ENCODE measurements at places on chromosomes 1 and 21.

- no peak for DNase-seq
Observed at GRCh38 chr1:114316204-114316603, 162.5 kb upstream of the SYT6 start.

- peak; percentile 77 for DNase-seq
Observed at GRCh38 chr1:36650200-36651065, 167.7 kb upstream of the CSF3R start.

GRCh38 chr1:170460414-170461155, 71.4 kb upstream of the GORAB start:
- DNase-seq: no peak

GRCh38 chr1:107454791-107455190, 314.0 kb downstream of the NTNG1 start:
- no peak for DNase-seq

DNA sequence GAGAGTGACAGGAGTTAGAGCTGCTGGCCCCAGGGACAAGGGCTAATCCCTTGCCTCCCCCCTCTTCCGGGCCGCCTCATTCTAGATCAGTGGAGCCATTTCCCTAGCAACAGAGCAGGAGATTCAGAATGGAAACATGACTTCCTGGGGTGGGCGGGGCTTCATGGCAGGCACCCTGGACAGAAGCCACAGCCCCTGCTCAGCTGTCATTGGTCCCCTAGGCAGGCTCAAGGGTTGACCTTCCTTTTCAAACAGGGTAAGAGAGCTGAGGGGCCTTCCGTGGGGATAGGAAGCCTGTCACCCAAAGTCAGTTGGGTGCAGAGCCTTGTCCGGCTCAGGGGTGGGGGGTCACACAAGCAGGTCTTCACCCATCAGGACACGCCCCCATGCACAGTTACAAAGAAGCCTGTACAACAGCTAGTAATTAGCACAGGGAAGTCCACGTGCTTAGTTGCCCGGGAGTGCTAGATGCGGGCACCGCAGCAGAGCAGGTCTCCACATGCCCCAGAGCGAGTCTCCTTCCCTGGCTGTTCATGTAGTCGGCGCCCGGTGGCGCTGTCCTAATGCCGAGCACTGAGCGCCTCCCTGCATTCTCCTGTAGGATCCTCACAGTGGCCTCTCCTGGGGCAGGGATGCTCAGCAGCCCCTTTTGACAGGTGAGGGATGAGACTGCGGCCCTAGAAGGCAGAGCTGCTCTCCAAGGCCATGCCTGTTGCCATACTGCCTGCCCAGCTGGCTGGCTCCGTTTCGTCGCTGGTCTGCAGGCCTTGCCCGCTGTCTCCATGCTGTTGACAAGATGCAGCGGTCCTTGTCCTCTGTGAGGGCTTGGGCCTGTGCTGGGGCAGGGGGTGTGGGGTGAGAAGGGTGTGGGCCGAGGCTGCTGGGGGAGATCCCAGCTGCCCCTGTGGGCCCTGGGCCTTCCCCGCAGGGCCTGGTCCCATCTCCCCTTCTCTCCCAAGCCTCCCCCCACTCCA, 5.1 kb downstream of the TMEM201 start:
- DNase-seq: peak; percentile 34

DNA sequence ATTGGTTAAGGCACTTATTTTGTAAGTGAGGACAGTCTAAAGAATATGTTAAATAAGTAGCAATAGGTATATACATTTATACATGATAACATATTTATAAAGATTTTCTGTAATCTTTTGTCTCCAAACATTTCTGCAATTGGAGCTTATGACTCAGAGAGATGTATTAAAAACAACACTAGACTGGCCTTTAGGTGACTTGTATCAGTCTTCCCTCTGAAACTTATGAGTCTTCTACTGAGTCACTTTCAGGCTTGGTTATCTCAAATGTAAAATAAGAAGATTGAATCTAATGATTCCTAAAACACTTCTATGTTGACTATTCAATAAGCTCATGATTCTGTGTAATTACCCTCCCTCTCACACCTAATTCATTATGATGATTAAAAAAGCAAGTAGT, 672.6 kb upstream of the NEGR1 start:
- no peak for DNase-seq

DNA sequence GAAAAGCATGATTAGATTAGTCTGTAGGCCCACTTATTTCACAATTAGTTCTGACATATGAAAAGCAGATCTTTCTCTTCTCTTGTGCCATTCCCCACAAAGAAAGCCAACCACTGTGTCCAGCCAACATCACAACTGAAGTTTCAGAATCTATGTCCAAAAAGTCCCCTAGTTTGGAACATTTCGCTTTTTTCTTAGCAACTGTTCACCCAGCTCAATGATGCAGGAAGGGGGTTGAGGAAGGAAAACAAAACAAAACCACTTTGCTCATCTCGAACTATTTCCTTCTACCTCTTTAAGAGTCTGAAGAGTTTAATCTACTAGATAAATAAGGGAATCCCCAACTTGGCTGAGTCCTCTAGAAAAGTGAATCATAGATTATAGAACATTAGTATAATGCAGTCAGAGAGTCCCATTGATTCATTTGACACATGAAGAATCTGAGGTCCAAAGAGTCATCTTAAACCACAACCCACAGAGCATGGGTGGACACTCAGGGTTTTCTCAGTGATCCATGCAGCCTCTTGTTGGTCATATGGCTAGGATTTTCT, 159.3 kb upstream of the SGIP1 start:
- no peak for DNase-seq

- no peak for DNase-seq
Observed at GRCh38 chr1:156664046-156664766, 13.0 kb downstream of the NES start.

GRCh38 chr1:239458144-239458500, 71.8 kb downstream of the CHRM3 start:
- DNase-seq: no peak

DNA sequence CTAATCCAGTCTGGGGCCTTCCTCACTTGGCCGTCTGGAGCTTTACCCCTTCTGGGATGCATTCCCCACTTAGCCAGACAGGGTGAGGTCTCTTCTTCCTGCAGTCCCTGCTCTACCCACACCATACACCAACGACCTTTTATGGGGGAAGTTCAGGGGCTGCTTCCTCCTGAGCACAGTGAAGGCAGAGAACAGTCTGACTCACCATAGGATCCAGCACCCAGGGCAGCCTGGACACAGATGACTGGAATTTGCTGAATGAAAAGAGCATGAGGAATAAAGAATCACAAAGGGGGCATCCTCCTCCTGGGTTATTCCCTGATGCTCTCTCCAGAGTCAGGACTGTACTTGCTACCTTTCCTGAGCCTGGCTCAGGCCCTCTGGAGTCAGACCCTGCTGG, 4.6 kb upstream of the FOXE3 start:
- DNase-seq: no peak

- DNase-seq: no peak
Observed at GRCh38 chr1:208002672-208003071, 91.7 kb upstream of the CD34 start.

DNA sequence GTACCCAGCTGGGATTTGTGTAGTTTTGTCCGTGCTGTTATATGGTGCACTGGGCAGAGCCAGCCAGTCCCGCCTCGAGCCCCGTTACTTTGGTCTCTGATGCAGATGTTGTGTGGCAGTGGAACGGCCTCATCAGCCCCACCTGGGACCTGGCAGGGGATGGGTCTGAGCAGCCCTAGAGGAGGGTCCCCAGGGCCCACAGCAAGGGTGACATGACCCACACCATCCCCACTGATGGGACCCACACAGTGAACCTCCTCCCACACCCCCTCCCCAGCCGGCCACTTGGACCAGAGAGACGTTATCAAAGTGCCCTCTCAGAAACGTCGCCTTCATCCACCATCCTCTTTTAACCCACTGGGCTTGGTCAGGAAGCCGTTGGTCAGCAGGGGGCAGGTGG, 42.0 kb upstream of the PCBP3 start:
- DNase-seq: no peak

GRCh38 chr1:94349853-94350252, 68.3 kb upstream of the ABCD3 start:
- DNase-seq: no peak

- DNase-seq: no peak
Observed at GRCh38 chr1:221740993-221741702, 741 bp downstream of the DUSP10 start.

- DNase-seq: no peak
Observed at GRCh38 chr1:48043622-48044021, 46.4 kb upstream of the TRABD2B start.

DNA sequence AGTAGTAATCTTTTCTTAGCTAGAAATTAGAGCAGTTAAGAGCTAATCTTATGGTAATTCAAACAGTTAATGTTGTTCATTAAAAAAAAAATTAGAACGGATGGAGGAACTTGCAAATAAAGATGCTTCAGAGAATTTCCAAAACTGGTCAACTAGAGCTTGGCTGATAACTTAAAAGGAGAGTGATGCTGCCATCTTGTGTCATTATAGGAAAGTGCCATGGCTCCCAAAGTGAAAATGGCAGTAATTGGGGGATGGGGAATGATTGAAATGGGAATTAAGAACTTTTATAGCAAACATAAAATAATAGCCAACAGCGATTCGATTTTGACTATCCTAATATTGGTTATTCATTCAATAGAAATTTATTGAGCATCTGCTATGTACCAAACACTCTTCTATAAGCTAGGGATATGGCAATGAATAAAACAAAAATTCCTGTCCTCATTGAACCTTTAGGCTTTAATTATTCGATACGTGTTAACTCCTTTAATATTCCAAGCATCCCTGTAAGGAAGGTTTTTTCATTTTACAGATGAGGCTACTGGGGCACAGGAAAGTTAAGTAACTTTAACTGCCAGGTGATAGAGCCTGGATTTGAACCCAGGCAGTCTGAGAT, 5.7 kb upstream of the PLPP3 start:
- DNase-seq: no peak

DNA sequence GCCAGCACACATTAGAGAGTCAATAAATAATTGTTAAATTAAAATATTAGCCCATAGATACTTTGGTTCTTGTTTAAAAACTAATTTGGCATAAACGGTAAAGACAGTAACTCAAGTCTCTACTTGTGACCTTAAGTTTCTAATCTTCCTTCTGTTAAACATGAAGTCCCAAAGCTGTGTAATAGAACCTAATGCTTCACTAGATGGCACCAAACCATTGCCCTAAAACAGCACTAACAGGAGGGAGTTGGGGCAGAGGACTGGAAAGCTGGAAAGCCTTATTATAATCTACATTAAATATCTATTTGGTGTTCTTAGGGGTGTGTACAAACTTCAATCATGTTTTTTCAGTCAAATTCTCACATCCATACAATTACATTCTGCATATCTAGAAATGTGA, 176.7 kb downstream of the OLFM3 start:
- DNase-seq: no peak

DNA sequence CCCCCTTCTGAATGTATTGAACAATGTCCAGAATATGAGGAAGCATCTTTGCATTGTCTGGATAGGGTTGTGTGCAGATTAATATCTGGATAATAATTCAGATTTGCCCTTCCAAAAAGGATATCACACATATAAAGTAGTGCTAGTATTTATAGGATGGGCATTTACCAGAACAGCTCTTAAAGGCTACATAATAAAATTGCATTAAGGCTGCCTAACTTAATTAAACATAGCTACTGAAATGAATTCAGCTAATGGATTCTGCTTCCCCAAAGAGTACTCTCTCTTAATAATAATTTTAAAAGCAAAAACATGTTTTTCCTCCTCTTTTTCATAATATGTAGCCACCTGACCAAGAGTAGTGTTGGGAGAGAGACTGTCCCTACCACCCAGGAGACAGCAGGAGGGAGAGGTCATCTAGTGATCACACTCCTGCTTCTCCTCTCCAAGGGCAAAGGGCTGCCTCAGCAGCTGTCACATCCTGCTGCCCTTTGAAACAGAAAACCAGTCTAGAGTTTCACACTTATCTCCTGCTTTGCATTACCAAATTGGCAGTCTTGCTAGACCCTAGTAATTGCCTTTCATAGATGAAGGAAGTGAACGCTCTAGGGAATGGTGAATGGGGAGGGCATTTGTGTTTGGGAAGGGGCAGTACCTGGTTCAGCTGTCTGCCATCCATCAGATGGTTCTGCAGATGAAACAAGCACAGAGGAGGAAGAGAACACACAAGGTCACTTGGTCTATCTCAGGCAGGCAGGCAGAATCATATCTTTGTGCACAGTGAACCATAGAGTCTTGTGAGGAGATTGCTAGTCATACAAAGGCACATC, 29.3 kb upstream of the DDAH1 start:
- no peak for DNase-seq

DNA sequence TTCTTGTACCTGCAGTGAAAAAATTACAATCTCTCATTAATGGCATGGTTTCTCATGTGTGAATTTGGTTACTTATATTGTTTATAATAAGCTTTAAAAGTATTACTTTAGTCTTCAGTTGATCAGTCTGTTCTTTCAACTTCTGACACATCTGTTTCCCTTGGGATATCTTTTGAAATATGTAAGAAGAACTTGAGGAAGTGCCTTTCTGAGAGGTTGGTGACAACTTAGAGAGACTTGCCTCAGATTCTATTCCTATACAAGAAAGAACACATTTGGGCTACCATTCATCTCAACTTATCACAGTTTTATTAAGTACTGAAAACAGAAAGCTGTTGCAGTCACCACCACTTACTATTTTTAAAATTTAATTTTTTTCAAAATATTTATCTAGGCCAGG, 8.1 kb downstream of the AKNAD1 start:
- no peak for DNase-seq

DNA sequence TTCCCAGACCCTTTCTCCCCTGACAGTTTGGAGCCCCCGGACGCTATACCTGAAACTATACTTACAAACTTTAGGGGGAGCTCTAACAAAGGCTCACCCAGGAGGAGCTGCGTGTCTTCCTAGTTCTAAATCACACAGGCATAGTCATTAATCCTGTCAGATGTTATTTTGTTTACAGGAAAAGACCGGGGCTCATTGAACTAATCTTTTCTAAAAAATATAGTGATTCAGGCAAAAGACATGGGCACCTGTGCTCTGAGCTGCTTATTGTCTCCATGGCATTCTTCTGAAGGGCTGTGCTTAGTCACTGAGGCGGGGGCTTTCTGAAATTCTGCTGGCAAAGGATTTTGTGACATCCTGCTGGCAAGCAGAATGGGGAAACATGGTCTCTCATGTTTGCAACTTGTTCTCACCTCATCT, 1577.0 kb downstream of the NCAM2 start:
- no peak for DNase-seq

GRCh38 chr1:98253145-98253544, 332.3 kb upstream of the DPYD start:
- no peak for DNase-seq

DNA sequence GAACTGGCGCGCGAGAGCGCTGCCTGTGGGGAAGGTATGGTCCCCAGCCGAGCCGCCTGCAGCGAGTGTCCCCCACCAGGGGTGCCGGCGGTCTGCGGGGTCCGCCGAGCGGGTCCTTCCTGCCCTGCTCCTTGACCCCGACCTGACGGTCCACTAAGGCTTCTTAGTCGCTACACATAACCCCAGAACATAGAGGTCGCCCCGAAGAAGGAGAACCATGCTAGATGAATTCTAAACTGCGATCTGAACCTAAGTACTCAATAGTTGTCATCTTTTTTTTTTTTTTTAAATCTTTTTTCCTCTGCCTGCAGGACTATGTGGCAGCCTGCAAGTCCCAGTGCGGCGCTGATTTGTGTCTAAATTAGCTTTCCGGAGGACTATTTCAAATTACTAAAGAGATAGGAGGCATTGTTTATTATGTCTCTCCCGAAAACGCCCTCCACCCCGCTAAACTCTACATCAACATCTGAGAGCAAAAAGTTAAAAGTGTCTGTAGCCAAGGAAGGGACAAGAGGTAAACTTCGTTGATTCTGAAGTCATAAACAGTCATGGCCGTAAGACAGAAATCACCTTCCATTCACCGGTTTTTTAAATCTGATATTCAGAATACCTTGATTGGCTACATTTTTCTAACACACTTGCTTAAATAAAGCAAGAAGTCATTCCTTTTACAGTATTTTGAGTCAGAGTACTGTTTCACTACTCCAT, 476 bp downstream of the AXDND1 start:
- no peak for DNase-seq

Measured in omental fat pad (tissue), 4 donors.